ENCODE measurements at places on chromosomes 6 and 20.

DNA sequence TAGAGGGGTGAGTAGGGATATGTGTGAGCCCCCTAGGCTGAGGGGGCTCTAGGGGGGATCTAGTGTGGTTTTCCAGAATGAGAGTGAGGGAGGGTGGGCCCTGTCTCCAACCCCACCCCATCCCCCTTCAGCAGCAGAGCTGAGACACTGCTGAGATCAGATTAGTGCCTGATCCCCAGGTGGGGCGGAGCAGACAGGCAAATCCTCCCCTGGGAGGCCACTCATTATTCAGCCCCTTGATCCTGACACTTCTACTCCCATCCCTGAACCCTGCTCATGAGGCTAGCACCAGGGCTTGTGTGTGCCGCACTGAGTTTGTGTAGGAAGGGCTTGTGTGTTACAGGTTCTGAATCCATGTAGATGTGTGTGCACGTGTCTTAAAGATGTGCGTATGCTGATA, 42.5 kb downstream of the SPDEF start:
- peak; percentile 18 for DNase-seq

- DNase-seq = no peak
Observed at GRCh38 chr20:61046721-61047351, 205.2 kb upstream of the CDH4 start.

- DNase-seq = no peak
Observed at GRCh38 chr6:1825926-1826325, 216.2 kb downstream of the FOXC1 start.

- peak; percentile 95 for DNase-seq
Observed at GRCh38 chr20:844473-845225, 11.1 kb downstream of the FAM110A start.

- peak; percentile 62 for DNase-seq
Observed at GRCh38 chr20:58494923-58495622, 20.1 kb downstream of the APCDD1L start.

GRCh38 chr6:48423640-48424365, 312.8 kb upstream of the PTCHD4 start:
- DNase-seq = no peak

DNA sequence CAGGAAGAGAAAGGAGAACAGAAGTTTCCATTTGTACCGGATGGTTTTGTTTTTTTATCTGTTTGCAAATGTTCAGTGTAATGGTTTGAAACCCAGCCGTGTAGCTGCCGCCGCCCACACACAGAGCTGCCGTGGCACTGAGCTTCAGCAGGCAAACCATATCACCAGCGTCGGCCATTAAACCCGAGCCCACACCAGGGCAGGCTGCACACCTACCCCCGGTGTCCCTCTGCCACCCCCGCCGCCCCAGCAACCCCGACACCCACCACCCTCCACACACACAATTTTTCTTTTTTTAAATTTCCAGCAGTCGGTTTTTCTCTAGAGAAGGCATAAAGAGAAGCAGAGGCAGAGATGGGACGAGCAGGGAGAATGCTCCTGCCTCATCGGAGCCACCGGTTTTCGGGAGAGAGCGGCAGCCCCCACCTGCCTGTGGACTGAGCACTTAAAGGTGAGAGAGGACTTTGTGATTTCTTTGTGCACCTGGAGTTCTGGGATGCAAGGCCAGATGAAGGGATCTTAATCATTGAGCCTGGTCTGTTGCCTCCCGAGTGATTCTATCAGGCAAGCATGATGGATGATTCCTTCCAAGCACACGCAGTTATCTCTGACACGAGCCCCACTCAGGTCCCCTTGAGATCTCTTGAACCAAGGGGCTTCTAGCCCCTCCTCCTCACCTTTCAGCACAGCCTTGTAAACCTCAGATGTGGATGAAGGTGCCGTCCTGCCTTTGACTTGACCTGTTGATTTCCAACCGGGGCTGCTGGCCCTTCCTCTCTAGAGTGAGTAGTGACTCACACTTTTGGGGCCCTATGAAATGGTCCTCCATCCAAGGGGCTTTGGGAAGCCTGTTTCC, 17.5 kb upstream of the ZNF831 start:
- no peak for DNase-seq

GRCh38 chr6:125196613-125197012, 43.0 kb downstream of the TPD52L1 start:
- no peak for DNase-seq

- no peak for DNase-seq
Observed at GRCh38 chr6:42963855-42964605, 3.5 kb downstream of the GNMT start.

GRCh38 chr6:112899541-112899940, 552.4 kb downstream of the RFPL4B start:
- DNase-seq = no peak

- DNase-seq = no peak
Observed at GRCh38 chr6:14077193-14077867, 40.2 kb upstream of the CD83 start.
